Stimulated activated CD8-positive, alpha-beta memory T cell treated with anti-CD3 and anti-CD28 coated beads, Interleukin-4, amount 100 ng/mL, for 48 hours (primary cell): ENCODE measurements at places on chromosomes 3 and 15.

- DNase-seq: no peak
Observed at GRCh38 chr3:128352326-128352725, 114.4 kb downstream of the DNAJB8 start.

- DNase-seq: peak; percentile 35
Observed at GRCh38 chr3:122576174-122576940, 1.1 kb upstream of the PARP15 start.

- no peak for DNase-seq
Observed at GRCh38 chr3:138442433-138442832, 8.0 kb downstream of the ESYT3 start.

DNA sequence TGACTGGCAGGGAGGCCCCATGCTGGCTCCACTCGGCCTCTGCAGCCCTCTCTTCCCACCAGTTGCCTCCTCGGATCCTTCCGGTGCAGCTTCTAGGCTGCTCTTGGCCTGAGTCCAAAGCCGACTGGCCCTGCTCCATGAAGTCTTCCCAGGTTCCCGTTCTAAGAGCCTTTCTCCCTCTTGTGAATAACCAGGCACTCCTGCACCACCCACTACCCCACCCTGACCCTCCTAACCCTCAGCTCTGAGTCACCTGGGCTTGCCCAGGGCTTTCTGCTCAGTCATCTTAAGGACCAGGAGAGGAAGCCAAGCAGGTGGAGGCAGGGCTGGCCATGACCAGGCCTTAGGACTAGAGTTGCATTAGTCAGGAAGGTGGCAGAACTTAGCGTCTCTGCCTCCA lies 28.1 kb upstream of the CNBP start:
- no peak for DNase-seq

DNA sequence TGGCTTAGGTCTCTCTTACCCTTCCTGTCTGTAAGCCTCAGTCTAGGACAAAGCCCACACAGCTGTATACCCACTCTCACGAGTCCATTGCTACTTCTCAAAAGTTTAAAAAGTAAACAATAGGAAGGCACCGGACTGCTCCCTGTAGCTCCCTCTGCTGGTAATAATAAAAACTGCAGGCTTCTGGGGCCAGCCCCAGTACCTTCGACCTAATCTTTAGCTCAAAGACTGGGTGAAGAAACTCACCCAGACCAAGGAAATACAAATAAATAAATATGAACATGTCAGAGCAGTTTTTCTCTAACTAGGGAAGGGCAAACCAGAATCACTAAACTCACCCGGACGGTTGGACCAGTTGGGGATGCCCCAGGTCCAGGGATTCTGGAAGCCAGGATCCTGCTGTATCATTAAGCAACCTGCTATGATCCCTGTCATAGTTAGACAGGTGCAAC lies 5.0 kb downstream of the FAM219B start:
- peak; percentile 74 for DNase-seq

GRCh38 chr3:194951931-194952582 lies 266.4 kb downstream of the FAM43A start:
- DNase-seq: no peak

DNA sequence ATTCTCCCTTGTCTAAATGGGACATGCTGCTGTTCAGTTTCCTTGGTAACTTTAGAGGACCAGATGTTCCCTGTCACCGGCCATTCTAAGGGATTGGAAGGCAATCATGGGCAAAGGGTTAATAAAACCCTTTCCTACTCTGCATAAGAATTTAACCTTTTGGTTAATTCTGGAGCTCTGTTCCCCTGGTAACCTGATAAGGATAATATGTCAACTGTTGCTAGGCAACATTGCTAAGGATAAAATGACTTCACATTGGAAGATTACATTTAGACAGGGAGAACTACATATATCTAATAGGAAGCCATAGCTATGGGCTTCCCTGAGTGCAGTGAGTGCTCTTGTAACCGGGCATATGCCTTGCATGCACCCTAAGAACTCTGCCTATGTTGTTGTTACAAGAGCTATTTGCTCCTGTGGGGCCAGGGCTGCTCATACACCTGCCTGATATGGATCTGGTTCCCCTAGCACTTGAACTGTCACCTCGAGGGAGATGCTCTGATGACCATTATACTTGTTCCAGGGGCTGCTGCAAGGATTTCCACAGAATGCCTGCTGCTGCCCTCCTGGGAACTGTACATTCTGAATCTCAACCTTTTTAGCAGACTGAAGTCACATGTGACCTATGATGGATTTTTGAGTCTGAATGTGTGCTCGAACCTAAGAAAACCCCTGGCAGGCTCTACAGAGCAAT lies 326.3 kb upstream of the PDZRN3 start:
- no peak for DNase-seq

GRCh38 chr15:99645543-99645935 lies 79.8 kb downstream of the MEF2A start:
- no peak for DNase-seq

- no peak for DNase-seq
Observed at GRCh38 chr3:52872245-52872644, 25.1 kb downstream of the STIMATE start.

DNA sequence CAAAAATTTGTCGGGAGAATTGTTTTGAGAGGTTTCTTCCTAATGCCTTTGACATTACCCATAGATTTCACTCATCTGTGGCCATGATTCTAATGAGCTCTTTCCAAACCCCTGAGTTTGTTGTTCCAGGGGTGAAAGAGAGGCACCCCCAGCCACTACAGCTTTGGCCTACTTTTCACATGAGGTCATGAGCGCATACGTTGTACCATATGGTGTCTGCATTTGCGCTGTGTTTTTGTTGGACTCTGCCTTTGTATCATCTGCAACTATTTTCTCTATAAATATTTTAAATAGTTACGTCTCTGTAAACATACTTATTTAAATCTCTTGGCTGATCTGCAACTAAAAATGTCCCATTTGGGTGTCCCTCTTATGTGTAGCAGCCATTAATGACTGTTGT lies 107.9 kb downstream of the LRTM1 start:
- no peak for DNase-seq

DNA sequence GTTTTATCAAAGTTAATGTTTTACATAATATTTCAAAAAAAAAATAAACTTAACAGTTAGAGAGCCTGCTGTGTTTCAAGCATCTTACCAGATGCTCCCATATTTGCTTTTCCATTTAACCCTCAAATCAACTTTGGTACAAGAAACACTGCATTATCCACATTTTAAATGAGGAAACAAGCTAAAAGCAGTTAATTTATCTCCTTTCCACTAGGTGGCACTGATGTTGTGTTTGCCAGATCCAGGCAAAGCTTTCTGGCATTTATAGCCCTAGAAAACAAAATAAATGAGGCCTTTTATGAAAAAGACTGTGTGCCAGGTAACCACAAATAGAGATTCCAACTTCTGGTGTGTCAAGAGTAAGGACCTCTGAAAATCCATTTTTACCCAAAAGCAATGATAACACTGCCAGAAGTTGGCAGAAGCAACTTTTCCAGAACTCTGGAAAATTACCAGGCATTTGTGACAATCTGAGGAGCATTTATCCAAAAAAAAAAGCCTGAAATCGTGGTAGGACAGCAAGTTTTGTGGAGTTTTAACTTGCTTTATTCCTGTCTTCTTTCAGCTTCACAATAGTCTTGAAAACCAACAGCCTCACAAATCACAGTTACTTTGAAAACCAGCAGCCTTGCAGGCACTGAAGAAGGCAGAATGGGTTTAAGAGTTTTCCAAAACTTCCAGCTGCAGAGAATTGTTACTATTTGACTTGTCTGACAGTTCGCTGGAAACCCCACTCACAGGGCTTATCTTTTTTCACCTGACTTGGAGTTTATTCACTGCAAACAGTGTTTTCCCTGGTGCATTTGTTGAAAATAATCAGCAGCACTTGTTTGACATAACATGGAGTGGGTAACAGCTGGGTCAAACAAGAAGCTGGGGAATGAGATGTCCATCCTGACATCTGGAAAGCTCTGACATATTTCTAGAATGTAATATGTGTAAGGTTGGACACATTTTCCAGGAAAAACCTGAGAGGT lies 9.2 kb downstream of the FAM162A start:
- no peak for DNase-seq

DNA sequence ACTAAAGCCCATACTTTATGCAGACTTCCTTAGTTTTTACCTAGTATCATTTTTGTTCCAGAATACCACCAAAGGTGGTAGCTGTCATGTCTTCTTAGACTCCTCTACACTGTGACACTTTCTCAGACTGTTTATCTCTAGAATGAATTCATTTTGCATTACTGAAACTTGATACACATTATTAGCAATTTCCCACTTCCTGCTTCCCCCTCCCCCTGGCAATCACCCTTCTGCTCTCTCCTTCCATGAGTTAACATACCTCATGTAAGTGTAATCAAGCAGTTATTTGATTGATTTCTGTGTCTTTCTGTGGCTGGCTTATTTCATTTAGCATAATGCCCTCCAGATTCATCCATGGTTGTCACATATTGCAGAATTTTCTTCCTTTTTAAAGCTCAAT lies 204.9 kb downstream of the STAG1 start:
- DNase-seq: no peak

- no peak for DNase-seq
Observed at GRCh38 chr3:158765518-158766205, 33.4 kb upstream of the RARRES1 start.

DNA sequence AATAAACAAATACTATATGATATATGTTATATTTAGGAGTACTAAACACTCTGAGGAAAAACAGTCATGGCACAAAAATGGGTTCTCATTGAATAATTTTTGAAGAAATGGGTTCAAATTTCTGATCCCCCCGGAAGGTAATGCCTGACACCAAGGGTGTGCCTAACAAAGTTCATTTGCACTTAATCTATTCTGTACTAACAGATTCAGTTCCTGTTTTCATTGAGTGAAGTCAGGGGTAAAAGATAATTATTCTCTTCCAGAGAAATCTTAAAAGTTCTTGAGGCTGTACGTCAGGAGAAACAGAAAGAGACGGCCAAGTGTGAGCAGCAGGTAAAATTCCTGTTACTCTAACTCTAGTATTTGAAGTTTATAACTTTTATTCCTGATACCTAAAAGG lies 34.5 kb upstream of the TMEM42 start:
- no peak for DNase-seq

GRCh38 chr15:31732726-31733125 lies 297.6 kb upstream of the CHRNA7 start:
- no peak for DNase-seq

- DNase-seq: no peak
Observed at GRCh38 chr3:114374433-114374990, 80.7 kb downstream of the TIGIT start.

DNA sequence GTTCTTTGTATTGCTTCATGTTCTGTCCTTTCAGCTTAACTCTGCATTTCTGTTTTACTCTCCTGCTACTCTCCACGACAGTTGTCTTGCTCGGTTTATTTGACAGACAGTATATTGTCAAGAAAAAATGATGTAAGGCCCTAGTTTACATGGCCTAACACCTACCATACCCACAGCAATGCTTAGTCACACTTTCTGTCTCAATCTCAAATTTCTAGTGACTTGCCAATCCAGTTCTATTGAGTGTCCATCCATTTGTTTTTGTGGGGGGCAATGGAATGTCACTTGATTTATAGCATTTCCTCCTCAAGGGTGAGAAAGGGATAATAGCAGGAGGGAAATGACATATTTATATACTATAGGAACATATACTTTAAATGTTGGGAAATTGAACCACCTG lies 676.2 kb downstream of the NAALADL2 start:
- no peak for DNase-seq

DNA sequence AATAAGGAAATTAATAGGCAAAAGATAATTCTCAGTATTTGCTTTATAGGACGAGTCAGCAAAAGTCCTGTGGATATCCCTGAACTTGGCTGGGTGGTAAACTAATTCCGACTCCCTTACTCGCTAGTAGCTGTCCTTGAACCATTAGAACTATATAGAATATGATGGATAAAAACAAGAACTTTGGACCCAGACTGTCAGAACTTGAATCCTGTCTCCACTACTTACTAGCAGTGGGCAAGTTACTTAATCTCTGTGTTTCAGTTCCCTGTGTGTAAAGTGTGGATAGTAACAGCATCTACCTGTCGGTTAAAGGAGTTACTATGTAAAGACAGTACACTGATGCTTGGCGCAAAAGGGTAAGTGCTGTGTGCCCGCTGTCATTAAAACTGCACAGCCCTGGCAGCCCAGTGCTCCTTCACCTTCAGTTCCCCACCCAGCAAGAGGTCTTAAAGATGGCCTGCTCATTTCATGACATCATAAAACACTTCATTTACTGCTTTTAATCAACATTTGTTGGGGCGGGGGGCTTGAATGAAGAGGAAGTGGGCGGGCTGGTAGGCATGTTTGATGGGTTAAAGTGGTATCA lies 7.3 kb downstream of the TPM1 start:
- no peak for DNase-seq

GRCh38 chr15:66294157-66294931 lies 976 bp downstream of the DIS3L start:
- DNase-seq: no peak

DNA sequence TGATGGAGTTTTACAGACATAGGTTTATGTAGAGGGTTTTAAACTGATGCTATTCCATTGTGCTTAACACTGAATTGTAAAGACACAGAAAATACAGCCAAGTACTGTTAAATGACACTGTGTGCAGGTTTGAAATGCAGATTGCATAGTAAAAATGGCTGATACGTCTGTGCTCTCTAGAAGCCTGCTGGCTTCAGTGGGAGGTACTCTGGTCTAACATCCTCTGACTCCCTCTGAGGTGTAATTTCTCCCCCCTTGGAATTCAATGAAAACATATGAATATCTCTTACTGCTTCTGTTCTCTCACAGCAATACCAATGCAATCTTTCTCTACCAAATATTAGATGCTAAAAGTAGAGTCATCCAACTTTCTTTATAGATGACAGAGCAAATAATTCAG lies 176.6 kb downstream of the SLC9A9 start:
- no peak for DNase-seq

DNA sequence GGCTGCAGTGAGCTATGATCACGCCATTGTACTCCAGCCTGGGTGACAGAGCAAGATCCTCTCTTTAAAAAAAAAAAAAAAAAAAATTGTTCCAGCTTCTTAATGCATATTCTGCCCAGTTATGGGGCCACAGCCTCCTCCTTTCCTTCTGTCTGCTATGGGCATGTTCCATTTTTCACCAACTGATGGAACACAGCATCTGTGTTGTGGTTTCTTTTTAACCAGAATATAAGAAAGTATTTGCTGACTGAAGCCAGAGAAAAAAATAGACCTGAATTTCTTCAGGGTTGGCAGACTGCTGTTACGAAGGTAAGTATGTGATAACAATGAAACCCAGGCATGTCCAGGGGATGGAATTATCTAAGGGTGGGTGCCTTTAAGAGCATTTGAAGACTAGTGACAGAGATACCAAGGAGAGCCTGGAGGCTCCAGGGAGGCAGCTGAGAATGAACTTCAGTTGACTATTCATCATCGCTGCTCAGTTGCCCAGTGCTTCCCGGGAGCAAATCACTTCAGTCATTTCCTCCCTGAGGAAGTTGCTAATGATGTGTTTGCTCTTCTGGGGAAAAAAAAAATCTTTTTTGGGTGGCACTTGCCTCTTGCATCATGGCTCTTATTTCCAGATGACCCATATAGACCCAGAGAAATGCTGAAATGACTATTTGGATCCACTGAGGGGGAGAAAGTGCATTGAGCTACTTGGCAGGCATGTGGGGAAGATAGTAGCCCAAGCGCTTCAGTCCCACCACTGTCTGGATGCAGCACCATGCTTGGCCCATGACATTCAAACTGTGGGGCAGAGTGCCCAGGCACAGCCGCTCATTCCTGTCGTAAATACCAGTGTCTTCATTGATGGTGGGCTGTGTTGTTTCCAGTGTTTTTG lies 14.5 kb downstream of the NCBP2 start:
- no peak for DNase-seq
